ENCODE measurements at places on chromosomes 3 and 15. TPM values are rescaled to one million over a fixed set of nuclear protein-coding genes. Genes with fewer than 3 reads are reported as not detected.

GALNT15 gene
- 7.2 TPM for total RNA-seq

GRCh38 chr3:148720873-148721272 lies 23.2 kb downstream of the AGTR1 start:
- no peak for DNase-seq

- peak; percentile 35 for DNase-seq
These were observed 2.7 kb upstream of the NR2E3 start for GRCh38 chr15:71807691-71808091.

DNA sequence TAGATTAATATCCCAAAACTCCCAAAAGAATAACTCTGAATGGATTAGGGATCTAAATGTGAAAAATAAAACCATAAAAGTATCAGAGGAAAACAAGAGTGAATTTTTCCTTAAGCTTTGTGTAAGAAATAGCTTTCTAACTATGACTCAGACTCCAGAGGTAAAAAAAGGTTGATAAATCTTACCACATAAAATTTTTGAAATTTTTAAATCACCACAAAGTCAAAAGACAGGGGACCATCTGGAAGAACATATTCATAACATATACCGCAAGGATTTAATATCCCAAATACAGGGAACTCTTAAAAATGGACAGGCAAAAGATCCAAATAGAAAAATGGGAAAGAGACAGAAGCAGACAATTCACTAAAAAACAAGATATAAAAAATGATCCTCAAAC lies 145.0 kb downstream of the ARNT2 start:
- peak; percentile 43 for DNase-seq

All from HFFc6 (cell line).